Lung microvascular endothelial cell (primary cell): ENCODE measurements at places on chromosomes 5 and 9. TPM values are rescaled to one million over a fixed set of nuclear protein-coding genes. Genes with fewer than 3 reads are reported as not detected.

PCDHGA2 gene
- 0.65 and 0.79 TPM in 2 replicates for total RNA-seq

HBEGF gene
- 16.6 and 20.4 TPM in 2 replicates for total RNA-seq

OR1J2 gene
- total RNA-seq: not detected in 2 replicates

TEX48 gene
- not detected in 2 replicates for total RNA-seq

PSAT1 gene
- 7.0 and 10.3 TPM in 2 replicates for total RNA-seq

IFNA2 gene
- not detected in 2 replicates for total RNA-seq

SAXO1 gene
- total RNA-seq: under 0.01 TPM in 1 of 2 replicates, not detected in the other

GARIN3 gene
- total RNA-seq: not detected in 2 replicates

SLCO6A1 gene
- not detected in 2 replicates for total RNA-seq

CDO1 gene
- total RNA-seq: 0.65 TPM in 1 of 2 replicates, not detected in the other

CYSRT1 gene
- total RNA-seq: under 0.01 and 0.20 TPM in 2 replicates

FRRS1L gene
- under 0.01 TPM in 1 of 2 replicates, not detected in the other for total RNA-seq

SPATA31A3 gene
- not detected in 2 replicates for total RNA-seq

NSUN2 gene
- total RNA-seq: 35.5 and 46.8 TPM in 2 replicates

CAPSL gene
- not detected in 2 replicates for total RNA-seq

ADRB2 gene
- 5.7 and 9.5 TPM in 2 replicates for total RNA-seq

TNFSF8 gene
- total RNA-seq: not detected in 2 replicates

SCGB3A1 gene
- 0.44 and 0.60 TPM in 2 replicates for total RNA-seq

PCDHA6 gene
- total RNA-seq: 0.20 and 0.22 TPM in 2 replicates

ANKRD55 gene
- 1.2 and 3.9 TPM in 2 replicates for total RNA-seq

PRRC2B gene
- total RNA-seq: 34.9 and 46.0 TPM in 2 replicates

MRPL22 gene
- total RNA-seq: 10.2 and 21.2 TPM in 2 replicates

TRPM6 gene
- under 0.01 and 0.22 TPM in 2 replicates for total RNA-seq

CNTFR gene
- total RNA-seq: not detected in 2 replicates

ANAPC2 gene
- 13.7 and 16.9 TPM in 2 replicates for total RNA-seq

DRD1 gene
- total RNA-seq: not detected in 2 replicates

ZDHHC11B gene
- under 0.01 TPM in 1 of 2 replicates, not detected in the other for total RNA-seq

SGCD gene
- under 0.01 and 1.4 TPM in 2 replicates for total RNA-seq

CANX gene
- 467 and 543 TPM in 2 replicates for total RNA-seq

PPP3R2 gene
- total RNA-seq: not detected in 2 replicates

UNC13B gene
- 16.3 and 20.4 TPM in 2 replicates for total RNA-seq

PFN3 gene
- total RNA-seq: not detected in 2 replicates

NRARP gene
- total RNA-seq: 18.7 and 28.3 TPM in 2 replicates

CARTPT gene
- total RNA-seq: not detected in 2 replicates

C1QTNF2 gene
- under 0.01 and 0.20 TPM in 2 replicates for total RNA-seq

PCDHA9 gene
- under 0.01 TPM in 2 replicates for total RNA-seq

OGN gene
- total RNA-seq: not detected in 2 replicates

TMEM252 gene
- not detected in 2 replicates for total RNA-seq

SLC6A3 gene
- total RNA-seq: not detected in 2 replicates

MINAR2 gene
- total RNA-seq: not detected in 2 replicates

ORM2 gene
- total RNA-seq: not detected in 2 replicates

LCN15 gene
- 0.22 TPM in 1 of 2 replicates, not detected in the other for total RNA-seq

IL13 gene
- not detected in 2 replicates for total RNA-seq

LPAR1 gene
- total RNA-seq: not detected in 2 replicates

SAPCD2 gene
- total RNA-seq: 1.4 and 5.9 TPM in 2 replicates

EGR1 gene
- 0.44 and 4.8 TPM in 2 replicates for total RNA-seq

OTP gene
- not detected in 2 replicates for total RNA-seq

CATSPER3 gene
- total RNA-seq: under 0.01 and 0.22 TPM in 2 replicates
